ENCODE measurements at places on chromosomes 2 and 18.

DNA sequence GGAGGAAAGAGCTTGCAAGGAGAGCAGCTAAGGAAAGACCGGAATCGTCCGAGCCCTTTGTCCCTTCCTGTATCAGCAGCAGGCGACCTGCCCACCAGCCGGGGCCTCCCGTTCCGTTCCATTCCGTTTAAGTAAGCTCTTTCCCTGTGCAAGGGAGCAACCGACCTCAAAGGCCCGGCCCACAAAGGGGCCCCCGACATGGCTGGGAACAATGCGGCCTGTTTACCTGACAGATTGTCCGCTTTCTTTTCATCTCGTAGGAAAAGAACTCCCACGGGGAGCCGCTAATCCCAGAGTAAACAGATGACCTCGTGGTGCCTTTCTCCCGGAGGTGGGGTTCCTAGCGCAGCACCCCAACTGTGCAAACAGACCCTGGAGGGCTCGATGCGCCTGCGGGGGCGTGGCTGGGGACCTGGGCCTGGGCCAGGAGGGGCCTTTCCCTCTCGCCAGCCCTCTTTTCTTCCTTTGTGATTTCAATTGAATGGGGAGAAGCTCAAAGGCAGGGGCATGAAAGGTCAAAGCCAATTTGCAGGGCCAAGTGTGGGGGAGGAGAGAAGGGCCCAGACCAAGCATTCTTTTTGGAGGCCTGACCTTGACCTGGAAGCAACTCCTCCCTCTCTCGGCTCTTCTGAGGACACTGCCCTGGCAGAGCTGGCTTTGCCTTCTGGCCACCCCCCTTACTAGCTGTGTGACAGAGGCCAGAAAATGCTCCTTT lies 120.2 kb downstream of the INHBB start:
- no peak for DNase-seq

GRCh38 chr2:164009756-164010337 lies 274.0 kb upstream of the FIGN start:
- no peak for DNase-seq

DNA sequence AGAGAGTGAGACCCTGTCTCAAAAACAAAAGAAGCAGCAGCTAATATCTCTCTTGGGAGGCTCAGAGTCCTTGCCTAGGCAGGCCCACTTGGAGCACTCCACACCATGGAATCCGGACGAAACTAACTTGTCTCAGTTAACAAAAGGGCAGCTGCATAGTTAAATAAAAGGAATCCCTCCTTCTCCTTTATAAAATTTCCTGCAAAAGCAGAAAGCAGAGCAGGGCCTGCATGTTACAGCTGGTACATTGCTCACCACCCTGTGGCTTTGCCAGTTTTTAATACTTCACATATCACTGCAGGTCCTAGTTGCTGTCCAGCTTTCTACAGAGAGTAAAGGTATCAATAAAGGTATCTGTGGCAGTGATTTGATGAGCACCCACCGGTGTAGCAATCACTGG lies 93.6 kb downstream of the ASAP2 start:
- no peak for DNase-seq

DNA sequence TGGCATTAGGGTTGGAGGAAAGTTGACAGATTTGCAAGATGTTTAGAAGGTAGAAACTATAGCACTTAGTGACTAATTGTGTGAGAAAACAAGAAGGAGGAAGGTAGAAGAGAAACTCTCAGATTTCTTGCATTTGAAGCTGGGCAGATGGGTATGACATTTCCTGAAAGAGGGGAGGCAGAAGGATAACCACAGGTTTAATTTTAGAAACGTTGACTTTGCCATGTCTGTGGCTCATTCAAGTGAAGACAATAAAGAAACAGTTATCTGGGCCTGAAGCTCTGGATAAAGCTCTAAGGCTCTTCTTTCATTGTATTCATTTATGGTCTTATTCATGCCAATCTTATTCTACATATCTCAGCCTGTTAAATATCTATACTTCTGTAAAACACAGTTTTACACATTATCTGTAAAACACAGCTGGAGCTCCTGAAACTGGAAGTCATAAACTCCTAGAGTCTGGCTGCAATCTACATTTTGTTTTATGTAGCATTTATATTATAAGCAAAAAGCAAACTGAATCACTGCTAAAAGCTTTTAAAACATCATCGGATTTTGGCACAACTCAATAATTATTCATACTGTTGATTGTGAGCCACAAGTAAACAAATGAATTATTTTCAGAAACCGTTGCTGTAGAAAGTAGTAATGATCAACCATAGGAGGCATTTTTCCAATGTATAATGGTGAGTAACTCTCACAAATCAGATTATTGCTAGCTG lies 138.5 kb downstream of the RIT2 start:
- DNase-seq: no peak

DNA sequence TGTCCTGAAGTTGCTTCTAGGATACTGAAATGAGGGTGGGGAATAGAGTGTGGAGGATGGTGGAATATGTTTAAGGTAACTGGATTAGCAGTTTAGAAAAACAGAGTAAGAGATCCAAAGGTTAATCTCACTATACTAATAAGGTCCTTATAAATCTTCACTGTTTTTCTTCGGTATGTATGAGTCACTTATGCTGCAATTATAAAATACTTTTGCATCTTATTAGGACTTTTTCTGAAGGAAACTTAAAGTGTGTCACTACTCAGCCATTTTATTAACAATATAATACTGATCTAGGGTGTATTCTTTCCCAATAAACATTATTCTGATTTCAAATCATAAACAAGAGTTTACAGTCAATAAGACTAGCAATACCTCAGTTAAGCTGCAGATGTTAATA lies 182.3 kb downstream of the ZNF521 start:
- DNase-seq: peak; percentile 36

DNA sequence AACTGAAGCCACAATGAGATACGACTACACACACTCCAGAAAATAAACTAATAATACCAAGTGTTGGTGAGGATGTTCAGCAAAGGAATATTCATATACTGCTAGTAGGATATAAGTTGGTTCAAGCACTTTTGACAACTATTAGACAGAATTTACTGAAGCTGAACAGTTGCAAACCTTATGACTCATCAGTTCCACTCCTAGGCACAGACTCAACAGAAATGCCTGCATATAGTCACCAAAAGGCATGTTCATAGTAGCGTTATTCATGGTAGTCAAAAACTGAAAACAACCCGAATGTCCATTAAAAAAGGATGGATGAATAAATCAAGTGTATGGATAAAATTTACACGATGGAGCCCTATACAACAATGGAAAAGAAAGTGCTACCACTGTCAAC lies 232.0 kb downstream of the ANAPC1 start:
- DNase-seq: no peak

GRCh38 chr2:84965192-84965516 lies 5.8 kb upstream of the KCMF1 start:
- no peak for DNase-seq

GRCh38 chr2:72765997-72766609 lies 59.7 kb downstream of the EXOC6B start:
- DNase-seq: no peak
